ENCODE measurements at places on chromosomes 3 and 15. TPM values are rescaled to one million over a fixed set of nuclear protein-coding genes. Genes with fewer than 3 reads are reported as not detected.

STAC gene
- total RNA-seq, result 0.18 TPM

ADCY5 gene
- total RNA-seq, result not detected

MCTP2 gene
- 0.18 TPM for total RNA-seq

UBAP1L gene
- total RNA-seq, result 0.18 TPM

CFAP92 gene
- total RNA-seq, result not detected

SUSD5 gene
- total RNA-seq, result 0.58 TPM

MINDY2 gene
- total RNA-seq, result 6.9 TPM

CAV3 gene
- total RNA-seq, result not detected

ECT2 gene
- total RNA-seq, result 55.9 TPM

EXD1 gene
- total RNA-seq, result not detected

HCLS1 gene
- total RNA-seq, result 3.7 TPM

APOD gene
- total RNA-seq, result 5.5 TPM

FYCO1 gene
- 11.3 TPM for total RNA-seq

RAB5A gene
- 46.1 TPM for total RNA-seq

FRMD5 gene
- total RNA-seq, result 1.8 TPM

FAM107A gene
- total RNA-seq, result not detected

EIF4G1 gene
- total RNA-seq, result 414 TPM

SKOR1 gene
- total RNA-seq, result under 0.01 TPM

PLS1 gene
- total RNA-seq, result 0.53 TPM

PPARG gene
- 30.5 TPM for total RNA-seq

TRANK1 gene
- total RNA-seq, result 6.0 TPM

TMEM158 gene
- total RNA-seq, result 83.0 TPM

CCR3 gene
- total RNA-seq, result not detected

SLC24A5 gene
- total RNA-seq, result not detected

FGF12 gene
- under 0.01 TPM for total RNA-seq

SLC22A13 gene
- total RNA-seq, result not detected

GOLGA6L7 gene
- total RNA-seq, result not detected

MUC13 gene
- not detected for total RNA-seq

DUOX2 gene
- not detected for total RNA-seq

ROPN1B gene
- total RNA-seq, result not detected

FBXW12 gene
- not detected for total RNA-seq

GOLGA8T gene
- total RNA-seq, result not detected

APPL1 gene
- total RNA-seq, result 30.1 TPM

SLC12A1 gene
- total RNA-seq, result not detected

CCDC33 gene
- total RNA-seq, result 1.6 TPM

RTP1 gene
- not detected for total RNA-seq

IMPG2 gene
- total RNA-seq, result 0.18 TPM

CTXN2 gene
- total RNA-seq, result not detected

CHRNB4 gene
- total RNA-seq, result not detected

RASGRP1 gene
- 1.2 TPM for total RNA-seq

NEK10 gene
- total RNA-seq, result 6.7 TPM

EPHA6 gene
- total RNA-seq, result not detected

OR5K2 gene
- total RNA-seq, result not detected

SNTN gene
- total RNA-seq, result not detected

DNAH12 gene
- not detected for total RNA-seq
